Thoracic aorta (tissue), 2 donors: ENCODE measurements at places on chromosomes 12 and 14. TPM values are rescaled to one million over a fixed set of nuclear protein-coding genes. Genes with fewer than 3 reads are reported as not detected.

KRT83 gene
- total RNA-seq: not detected

SRSF5 gene
- total RNA-seq: 365 TPM

STXBP6 gene
- 4.4 TPM for total RNA-seq

GRCh38 chr12:29148596-29148910, 525 bp upstream of the FAR2 start:
- DNase-seq: no peak

GRCh38 chr14:77031759-77032490, 3.4 kb upstream of the IRF2BPL start:
- no peak for DNase-seq

- no peak for DNase-seq
Measured at GRCh38 chr12:126742241-126742641, 1524.7 kb upstream of the TMEM132C start.

DNA sequence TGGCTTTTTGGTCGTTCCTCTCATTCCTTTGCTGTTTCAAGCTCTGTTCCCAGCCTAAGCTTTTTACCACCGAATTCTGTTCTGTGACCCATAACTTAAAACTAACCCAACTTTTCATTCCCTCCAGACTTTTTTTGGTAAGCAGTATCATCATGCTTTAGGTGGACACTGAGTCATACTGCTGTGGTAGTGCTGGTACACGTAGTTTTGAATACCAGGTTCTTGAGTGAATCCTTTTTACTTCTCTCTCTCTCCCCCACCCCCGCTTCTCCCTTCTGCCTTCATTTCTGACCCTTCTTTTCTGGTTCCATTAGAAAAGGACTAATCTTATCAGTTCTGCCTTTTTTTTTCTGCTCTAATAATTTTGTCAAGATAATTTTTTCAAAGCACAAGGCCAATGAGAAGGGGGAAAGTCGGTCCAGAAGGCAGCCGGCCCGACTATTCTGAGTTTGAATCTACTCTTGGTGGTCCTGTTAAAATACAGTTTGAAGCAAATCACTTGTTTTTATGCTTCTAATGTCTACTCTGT, 2.3 kb upstream of the MDM2 start:
- DNase-seq: no peak

- DNase-seq: peak; percentile 8
Measured at GRCh38 chr12:95385246-95386035, 88.5 kb upstream of the METAP2 start.

GRCh38 chr12:115163710-115164109, 479.7 kb upstream of the TBX3 start:
- DNase-seq: no peak

- DNase-seq: no peak
Measured at GRCh38 chr14:26987744-26988363, 390.0 kb upstream of the NOVA1 start.

DNA sequence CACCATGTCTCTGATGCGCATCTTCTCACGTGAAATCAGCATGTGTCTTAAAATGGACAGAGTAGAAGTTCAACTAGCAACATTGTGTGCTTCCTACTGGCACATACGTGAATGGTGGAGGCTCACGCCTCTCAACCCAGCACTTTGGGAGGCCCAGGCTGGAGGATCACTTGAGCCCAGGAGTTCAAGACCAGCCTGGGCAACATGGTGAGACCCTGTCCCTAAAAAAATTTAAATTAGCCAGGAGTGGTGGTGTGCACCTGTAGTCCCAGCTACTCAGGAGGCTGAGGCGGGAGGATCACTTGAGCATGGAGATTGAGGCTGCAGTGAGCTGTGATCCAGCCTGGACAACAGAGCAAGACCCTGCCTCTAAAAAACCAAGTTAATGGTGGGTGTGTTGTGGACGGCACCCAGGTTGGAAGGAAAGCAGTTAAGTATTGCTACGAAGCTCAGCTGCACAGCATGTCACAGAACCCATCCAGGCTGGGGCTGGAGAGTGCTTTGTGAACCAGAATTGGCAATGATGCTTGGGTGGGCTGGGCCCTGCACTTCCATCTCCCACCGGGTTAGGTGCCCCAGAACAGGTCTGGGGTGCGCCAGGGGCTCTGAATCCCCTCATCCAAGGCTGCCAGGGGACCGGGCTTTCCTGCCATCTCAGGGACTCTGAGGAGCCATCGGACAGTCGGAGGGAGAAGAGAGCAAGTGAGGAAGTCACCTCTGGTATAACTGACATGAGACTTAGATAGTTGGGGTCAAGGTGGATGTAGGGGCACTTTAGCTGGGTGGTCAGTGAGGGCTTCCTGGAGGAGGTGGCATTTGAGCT, 33.0 kb upstream of the ULK1 start:
- no peak for DNase-seq

- no peak for DNase-seq
Measured at GRCh38 chr12:5710260-5710878, 234.7 kb downstream of the ANO2 start.

DNA sequence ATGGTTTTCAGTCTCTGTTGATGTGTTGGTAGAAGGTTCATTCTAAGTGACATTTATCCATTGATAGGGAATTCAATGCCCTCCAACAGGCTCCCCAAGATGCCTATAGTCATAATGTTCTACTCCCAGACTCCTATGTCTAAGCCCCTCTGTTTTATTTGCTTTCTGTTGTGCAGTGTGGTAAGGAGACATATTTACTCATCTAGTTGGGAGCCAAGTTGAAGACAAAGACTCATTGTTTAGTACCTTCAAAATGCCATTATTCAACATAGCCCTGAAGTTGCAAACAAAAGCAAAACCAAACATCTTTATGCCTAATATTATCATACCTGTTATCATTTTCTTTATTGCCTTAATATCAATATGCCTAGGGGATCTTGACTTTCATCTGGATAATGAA, 302.1 kb downstream of the RMST start:
- DNase-seq: no peak

- DNase-seq: no peak
Measured at GRCh38 chr14:65082930-65083329, 19.4 kb downstream of the MAX start.

DNA sequence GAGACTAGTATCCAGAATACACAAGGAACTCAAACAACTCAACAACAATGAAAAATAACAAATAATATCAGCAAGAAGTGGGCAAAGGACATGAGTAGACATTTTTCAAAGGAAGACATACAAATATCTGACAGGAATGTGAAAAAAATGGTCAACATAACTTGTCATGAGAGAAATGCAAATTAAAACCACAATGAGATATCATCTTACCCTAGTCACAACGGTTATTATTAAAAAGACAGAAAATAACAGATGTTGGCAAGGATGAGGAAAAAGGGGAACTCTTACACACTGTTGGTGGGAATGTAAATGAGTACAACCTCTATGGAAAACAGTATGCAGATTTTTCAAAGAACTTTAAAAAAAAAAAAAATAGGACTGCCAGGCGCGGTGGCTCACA, 20.4 kb downstream of the VWF start:
- DNase-seq: no peak
